Fibroblast of villous mesenchyme (primary cell): ENCODE measurements at places on chromosomes 7 and 10. TPM values are rescaled to one million over a fixed set of nuclear protein-coding genes. Genes with fewer than 3 reads are reported as not detected.
A peak's percentile ranks its signal among the peaks of the same experiment; 100 is the strongest.

The KCNIP2 gene
- total RNA-seq = 0.86 and 0.97 TPM in 2 replicates

The ASB15 gene
- not detected in 2 replicates for total RNA-seq

The TLL2 gene
- total RNA-seq = under 0.01 TPM in 1 of 2 replicates, not detected in the other

The AEBP1 gene
- 148 and 159 TPM in 2 replicates for total RNA-seq

The TRIM73 gene
- total RNA-seq = 0.64 and 0.86 TPM in 2 replicates

The CPEB3 gene
- total RNA-seq = 0.43 and 0.64 TPM in 2 replicates

The TWIST1 gene
- total RNA-seq = 16.4 and 19.3 TPM in 2 replicates

The SOSTDC1 gene
- not detected in 2 replicates for total RNA-seq

DNA sequence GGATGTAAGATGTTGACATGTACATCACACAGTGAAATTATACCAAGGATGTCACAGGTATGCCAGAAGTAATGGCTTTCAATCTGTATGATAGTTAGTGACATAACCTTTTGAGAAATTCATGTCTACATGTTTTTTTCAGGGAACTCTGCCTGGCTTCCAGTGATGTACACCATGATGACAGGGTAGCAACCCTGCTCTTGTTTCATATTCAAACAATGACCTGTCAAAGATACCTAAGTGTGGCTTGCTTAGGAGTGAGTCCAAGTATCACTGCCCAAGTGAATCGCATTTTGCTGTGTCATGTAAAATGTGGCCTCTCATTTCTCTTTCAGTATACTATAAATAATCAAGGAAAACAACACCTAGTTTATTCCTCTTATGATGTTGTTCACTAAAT, 205.8 kb upstream of the DKK1 start:
- no peak for DNase-seq

GRCh38 chr7:63023182-63023787, 975.4 kb upstream of the ZNF722 start:
- DNase-seq = no peak

DNA sequence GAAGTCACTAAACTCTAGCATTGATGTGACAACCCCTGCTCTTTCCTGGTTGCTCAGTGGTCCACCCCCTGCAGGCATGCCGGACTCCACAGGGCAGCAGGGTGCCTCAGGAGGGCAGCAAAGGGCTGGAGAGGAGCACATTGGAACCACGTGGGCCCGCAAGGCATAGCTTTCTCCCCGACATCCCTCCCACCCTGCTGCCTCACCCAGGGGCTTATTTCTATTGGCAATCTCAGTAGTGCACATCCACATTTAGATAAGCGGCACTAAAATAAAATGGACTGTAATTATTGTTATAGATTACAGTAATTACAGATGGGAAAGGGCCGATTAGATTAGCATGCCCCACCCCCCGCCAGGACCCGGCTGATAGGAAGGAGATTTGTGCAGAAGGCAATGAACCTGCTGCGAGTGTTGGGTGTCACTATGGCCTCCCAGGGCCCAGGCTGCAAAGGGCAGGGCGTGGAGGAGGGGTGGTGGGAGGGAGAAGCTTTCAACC, 580.1 kb downstream of the GRID1 start:
- no peak for DNase-seq

DNA sequence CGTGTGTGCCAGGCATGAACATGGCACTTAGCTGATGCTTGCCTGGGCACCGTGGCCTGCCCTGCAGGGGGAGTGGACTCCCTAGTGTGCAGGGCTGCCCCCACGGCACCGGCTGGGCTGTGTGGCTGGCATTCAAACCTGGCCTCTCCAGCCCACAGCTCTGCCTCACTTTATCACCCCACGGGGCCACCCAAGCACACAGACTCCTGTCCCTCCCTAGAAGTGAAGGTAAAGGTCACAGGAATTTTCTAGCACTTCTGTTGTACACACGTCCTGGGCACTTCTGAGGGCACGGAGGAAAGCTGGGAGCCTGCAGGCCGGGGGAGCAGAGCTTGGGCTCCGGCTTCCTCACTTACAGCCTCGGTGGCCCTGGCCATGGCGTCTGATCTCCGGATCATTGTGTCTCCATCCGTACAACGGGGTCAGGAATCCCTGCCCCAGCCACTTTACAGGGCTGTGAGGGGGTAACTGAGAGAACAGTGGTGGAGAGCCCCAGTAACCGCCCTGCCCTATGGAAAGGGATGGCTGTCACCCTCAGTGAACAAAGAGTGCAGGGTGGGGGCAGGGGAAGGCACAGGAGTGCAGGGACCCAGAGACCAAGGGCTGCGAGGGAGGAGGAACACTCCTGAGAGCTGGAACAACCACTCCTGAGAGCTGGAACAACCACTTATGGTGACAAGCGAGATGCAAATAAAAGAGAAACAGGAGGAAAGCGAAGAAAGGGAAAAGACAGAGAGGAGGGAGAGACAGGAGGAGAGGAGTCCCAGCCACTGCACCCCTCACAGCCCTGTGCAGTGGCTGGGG, 3.9 kb upstream of the PYROXD2 start:
- no peak for DNase-seq

- DNase-seq = no peak
Observed at GRCh38 chr10:23439452-23439960, 631 bp downstream of the OTUD1 start.

DNA sequence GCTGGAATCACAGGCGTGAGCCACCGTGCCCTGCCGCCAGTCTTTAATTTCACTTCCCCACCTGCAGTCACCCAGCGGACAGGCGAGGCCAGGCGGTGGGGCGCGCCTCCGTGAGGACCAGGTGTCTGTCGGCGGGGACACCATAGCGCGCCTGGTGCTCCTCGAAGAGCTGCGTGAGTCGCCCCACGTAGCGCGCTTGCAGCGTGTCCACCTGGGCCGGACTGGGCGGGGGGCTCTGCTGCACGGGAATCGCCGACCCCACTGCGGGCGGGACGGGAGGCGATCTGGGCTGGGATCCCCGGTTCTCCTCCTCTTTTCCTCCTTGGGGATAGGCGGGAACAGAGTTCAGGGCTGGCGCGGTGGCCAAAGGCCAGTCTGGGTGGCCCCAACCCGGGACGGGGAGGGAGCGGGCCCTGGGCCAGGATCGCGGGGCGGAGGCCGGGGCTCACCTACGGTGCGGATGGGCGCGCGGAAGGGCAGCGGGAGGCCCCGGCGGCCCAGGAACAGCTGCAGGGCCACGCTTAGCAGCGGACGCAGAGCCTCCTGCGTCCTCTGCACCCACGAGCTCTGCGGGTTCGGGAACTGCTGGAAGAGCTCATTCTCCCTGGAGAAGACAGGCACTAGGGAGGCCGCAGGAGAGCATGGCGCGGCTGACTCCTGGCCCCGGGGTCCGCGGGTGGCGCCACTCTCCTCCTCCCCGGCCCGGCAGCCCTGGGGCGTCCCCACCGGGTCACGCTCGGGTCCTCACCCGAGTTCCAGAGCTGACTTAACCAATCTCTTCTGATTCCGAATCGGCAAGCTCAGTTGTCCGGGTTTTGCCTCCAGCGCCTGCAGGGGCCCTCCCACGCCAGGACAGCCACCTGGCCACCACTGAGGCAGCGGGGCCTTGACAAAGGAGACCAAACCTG, 1.1 kb upstream of the MOGAT3 start:
- peak; percentile 7 for DNase-seq

DNA sequence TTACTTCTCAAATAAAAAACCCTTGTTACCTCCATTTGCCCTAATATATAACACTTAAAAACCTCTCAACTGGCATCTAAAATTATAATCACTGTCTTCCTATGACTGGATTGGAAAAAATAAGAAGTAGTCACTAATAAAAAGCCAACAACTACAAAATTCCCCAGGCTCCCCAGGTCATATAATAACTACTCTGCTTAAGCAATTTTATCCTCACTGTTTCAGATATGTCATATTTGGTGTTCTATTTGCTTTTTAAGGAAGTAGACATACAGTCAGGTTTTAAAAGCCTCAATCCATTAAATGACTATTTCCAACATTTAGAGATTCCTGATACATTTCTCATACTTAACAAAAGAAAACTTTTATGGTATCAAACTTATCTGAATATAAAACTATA, 2.4 kb downstream of the H2AZ2 start:
- no peak for DNase-seq

DNA sequence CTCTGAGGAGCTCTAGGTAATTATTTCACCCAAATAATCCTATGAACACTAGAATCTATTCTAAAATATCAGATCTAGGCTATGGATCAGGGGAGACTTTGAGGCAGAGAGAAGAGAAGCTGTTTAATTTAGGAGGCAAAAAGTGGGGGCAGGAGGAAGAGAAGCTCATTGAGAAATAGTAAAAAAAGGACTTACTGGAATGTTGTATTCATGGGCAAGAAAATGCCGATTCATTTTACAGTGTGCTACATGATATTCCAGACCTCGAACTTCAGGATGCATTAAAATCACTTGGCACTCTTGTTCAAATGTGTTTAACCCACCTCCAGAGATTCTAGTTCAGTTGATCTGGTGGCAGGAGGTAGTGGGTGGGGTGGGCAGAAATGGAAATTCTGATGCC, 109.5 kb upstream of the ITGB1 start:
- no peak for DNase-seq

DNA sequence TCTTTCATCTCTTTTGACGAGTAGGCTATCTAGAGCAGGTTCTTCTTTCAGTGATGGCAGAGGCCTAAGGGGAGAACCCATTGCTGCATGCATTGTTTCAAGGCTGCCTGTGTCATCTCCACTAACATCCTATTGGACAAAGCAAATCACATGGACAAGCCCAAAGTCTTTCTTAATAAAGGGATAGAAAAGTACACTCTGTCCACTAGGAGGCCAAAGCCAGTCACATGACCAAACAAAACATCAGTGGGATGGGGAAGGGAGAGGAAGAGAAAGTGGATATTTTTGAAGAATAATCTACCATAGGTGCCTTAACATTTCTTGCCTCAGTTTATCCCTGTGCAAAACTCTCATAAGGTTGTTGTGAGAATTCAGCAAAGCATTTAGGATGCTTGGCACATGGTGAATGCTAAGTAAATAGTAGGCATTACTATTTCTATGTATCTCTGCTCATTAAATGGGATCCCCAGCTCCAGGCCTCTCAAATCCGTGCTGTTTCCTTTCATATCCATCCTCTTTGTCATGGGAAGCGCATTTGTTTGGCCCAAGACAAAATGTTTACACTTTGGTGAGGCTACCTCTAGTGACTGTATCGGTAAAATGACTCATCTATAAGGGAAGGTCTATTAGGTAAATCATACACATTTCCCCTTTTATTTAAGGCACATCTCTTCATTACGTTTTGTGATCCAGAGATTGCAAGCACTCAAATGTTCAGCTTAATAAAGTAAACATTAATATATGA, 16.7 kb upstream of the CADPS2 start:
- DNase-seq = no peak

- no peak for DNase-seq
Observed at GRCh38 chr10:80737209-80737608, 199.5 kb downstream of the SH2D4B start.

GRCh38 chr10:99524050-99524666, 8.6 kb upstream of the NKX2-3 start:
- no peak for DNase-seq

DNA sequence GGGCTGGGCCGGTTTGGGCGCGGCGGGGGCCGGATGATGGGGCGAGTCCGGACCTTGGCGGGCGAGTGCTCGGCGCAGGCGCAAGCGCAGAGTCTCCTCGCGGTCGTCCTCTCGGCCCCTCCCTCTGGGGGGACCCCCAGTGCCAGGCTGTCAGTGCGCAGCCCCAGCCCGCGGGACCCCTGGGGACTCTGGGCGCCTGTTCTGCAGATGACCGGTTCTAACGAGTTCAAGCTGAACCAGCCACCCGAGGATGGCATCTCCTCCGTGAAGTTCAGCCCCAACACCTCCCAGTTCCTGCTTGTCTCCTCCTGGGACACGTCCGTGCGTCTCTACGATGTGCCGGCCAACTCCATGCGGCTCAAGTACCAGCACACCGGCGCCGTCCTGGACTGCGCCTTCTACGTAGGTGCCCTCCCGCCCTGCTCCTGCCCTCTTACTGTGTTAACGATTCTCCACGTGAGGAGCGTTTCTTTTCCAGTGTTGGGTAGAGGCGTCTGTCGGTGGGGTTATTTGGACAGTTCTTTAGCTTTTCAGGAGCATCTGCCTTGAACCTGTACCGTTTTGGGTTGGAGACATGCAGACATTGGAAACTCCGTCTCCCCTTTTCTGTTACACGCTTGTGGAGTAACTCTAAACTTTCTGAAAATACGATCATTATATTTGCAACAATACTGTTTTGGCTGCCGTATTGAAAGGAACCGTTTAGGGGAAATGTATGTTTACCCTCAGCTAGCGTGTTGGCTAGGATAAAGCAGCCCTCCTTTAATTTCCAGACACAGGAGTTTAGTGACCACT, 706 bp downstream of the BUB3 start:
- DNase-seq = peak; percentile 58

- DNase-seq = no peak
Observed at GRCh38 chr7:17396692-17397091, 98.2 kb downstream of the AHR start.

DNA sequence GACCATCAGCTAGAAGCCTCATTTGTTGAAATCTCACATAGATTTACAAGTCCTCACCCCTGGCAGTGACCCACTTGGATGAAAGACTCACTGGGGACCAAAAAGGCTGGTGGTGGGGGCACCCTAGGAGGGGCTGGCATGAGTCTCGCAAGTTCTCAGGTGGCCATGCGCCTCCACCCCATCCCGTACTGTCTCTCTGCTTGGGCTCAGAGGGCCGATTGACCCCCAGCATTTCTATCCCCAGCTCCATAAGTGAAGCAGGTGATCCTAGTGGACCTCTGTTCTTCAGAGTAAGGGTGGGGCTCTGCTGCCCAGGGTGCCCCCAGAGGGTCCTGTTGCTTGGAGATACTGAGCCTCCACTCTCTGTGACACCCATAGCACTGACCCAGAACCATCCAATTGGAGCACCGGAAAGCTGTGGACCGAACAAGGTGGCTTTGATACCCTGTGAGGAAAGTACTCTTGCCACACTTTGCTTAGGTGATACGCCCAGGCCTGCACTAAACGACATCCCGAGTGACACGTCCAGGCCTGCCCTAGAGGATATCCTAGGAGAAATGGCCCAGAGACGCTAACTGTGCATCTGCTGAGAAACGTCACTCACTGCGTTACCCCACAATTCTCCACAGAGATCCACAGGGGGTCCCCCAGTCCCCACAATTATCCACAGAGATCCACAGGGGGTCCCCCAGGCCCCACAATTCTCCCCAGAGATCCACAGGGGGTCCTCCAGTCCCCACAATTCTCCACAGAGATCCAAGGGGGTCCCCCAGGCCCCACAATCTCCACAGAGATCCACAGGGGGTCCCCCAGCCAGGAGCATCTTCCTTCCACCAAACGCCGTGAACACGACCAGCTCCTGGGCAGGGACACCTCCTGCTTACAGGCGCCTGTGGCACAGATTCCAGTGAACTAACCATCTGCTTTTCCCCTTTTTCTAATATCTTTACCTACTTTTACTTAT, 262.9 kb downstream of the PTPRN2 start:
- no peak for DNase-seq

GRCh38 chr7:158903897-158904541, 47.7 kb downstream of the DYNC2I1 start:
- no peak for DNase-seq

- peak; percentile 47 for DNase-seq
Observed at GRCh38 chr7:50962962-50963374, 180.3 kb upstream of the GRB10 start.
